ENCODE measurements at places on chromosomes 16 and 17.

GRCh38 chr16:68041783-68042182, 18.7 kb downstream of the DUS2 start:
- DNase-seq: no peak

DNA sequence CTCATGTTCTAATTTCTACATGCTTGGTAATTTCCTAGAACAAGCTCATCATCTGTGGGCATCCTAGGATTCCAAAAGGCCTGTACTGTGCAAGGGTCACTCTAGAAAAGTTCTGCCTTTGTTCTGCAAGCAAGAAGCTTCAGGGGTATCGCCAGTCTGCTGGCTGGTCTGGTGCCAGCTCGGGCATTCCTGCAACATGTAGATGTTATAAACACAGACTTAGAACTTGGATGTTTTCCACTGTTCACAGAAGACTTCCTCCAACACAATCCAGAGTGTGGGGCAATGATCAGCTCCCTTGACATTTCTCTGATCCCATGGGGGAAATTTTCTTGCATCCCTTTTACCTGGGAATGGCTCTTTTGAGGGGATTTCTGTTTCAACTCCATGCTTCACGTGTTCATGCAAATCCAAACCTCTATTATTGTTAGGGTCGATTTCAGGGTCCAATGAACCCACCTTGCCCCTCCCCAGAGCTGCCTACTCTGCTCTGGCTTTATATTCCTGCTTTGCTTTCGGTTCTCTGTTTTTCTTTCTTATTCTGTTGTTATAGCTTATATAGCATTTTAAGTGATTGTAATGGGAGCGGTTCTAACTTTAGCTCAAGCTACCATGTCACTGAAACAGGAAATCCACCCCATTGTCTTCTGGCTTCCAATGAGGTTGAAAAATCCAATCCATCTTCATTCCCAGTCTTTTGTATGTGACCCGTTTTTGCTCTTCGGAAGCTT, 25.3 kb downstream of the UBE2O start:
- peak; percentile 41 for DNase-seq

DNA sequence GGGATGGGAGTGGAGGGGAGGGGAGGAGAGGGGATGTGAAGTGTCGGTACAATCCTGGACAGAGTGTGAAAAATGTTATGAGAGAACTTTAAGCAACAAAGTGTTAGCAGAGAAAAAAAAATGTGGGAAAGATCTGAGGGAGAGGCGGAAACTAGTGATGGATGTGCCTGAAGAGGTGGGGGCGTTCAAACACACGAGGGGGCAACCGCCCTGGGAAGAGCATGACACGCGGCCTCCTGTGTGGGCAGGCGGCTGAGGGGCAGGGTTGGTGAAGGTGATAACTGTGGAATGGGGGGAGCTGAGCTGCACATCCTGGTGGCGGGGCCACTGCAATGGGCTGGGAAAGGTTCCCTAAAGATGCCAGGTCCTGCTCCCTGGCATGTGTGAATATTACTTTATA, 30.1 kb downstream of the IFT140 start:
- no peak for DNase-seq

GRCh38 chr17:17119106-17119505, 76.8 kb downstream of the MPRIP start:
- no peak for DNase-seq

- no peak for DNase-seq
Measured at GRCh38 chr17:39094607-39095308, 56.7 kb downstream of the PLXDC1 start.

DNA sequence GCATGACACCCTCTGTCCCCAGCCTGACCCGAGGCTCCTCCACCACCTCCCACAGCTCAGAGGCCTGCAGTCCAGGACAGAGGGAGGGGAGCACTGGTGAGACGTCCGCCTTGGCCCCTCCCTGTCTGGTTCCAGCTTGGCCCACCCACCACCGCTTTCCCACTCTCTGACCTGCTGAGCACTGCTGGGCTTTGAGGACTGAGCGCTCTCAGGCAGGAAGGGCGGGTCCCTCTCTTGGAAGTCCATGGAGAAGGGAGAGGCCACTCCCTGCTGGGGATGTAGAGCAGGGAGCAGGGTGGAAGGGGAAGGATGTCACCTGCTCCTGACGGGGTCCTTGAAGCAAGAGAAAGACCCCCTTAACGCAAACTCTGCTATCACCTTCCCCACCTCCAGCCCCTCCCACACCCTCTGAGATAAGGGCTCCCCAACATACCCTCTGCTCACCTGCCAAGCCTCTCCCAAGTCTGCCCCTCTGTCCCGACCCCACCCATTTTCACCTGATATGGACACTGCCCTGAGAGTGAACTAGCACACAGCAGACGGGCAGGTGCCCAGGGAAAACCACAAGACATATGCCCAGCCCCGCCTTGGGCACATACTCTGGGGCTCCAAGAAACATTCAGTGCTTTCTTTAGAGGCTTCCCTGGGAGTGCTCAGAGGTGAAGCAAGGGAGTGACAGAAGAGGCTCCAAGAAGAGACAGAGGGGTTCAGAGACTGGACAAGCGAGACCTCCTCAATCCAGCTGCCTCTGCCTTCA, 1.4 kb downstream of the OSBPL7 start:
- no peak for DNase-seq

GRCh38 chr17:38619451-38619795, 13.7 kb upstream of the SRCIN1 start:
- DNase-seq: no peak

DNA sequence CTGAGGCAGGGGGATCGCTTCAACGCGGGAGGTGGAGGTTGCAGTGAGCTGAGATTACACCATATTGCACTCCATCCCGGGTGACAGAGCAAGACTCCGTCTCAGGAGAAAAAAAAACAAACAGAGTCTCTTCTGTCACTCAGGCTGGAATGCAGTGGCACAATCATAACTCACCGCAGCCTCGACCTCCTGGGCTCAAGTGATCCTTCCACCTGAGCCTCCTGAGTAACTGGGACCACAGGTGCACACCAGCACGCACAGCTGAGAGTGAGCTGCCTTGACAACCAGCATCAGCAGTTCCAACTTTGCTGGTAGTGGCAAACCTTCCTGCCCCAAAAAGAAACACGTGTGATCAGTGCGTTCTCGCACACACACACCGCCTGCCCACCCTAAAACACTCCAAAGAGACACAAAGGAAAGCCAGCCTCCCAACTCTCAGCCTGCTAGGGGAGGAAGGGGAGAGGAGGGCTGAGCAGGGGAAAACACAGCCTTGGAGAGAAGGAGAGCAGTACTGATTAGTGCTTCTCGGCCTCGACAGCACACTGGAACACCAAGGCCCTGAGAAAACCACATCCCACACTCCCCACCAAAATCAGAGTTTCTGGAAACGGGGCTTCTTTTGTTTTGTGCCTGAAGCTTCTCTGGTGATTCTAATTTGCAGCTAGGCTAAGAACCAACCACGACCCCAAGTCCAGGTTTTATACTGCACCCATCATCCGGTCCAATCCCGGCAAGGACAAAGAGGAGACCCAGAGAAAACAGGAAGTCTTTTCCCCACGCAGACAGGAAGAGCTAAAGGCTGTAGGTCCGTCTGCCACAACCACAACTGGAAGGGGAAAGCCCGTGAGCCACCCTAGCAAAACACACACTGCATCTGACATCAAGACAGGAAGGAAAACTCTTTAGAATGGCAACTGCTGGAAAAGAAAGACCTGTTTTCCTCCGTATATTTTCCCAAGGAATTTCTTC, 28.8 kb downstream of the ZCCHC14 start:
- DNase-seq: peak; percentile 63

- DNase-seq: no peak
Measured at GRCh38 chr17:49370971-49371834, 9.2 kb upstream of the ZNF652 start.

- DNase-seq: no peak
Measured at GRCh38 chr16:22190081-22190775, 15.8 kb upstream of the EEF2K start.

DNA sequence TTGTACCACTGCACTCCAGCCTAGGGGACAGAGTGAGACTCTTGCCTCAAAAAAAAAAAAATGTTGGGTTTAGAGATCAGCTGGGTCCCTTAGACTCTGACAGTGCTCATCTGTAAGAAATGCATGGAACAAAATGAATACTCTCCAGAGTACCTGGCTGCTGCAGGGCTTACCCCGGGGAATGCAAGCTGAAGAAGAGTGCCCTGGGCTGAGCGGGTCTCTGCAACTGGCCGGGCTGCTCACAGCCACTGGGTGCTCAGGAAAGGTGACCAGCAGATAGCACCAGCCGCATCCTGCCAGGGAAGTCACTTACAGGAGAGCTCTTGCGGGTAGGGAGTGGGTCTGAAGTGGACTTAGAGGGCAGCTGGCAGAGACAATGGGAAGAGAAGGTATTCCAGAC, 82.1 kb downstream of the GAS7 start:
- no peak for DNase-seq

Data from fibroblast of skin of abdomen (primary cell).